ENCODE measurements at places on chromosomes 7 and 10.

- DNase-seq = no peak
These were observed 287.2 kb downstream of the GFRA1 start for GRCh38 chr10:115985786-115986185.

- DNase-seq = no peak
These were observed 1.3 kb upstream of the CUEDC2 start for GRCh38 chr10:102433619-102434046.

DNA sequence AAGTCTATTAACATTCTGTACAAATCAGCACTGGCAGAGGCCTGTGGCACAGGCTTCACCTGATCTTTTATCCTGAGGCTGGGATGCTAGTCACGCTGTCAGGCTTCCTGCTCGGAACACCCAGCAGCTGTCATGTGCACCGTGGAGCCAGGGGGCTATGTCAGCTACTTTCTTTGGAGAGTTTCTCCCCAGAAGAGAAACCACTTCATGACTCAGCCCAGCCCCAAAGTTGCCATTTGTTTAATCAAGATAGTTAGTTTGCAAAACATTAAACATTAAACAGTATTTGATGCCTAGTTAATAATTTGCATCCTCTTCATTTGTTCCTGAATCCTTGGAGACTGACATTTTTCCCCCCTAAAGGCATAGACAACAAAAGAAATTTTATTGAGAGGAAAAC lies at the start of gene HABP2:
HABP2 (plus strand) TSS at position 353 of the 400 bp plus-strand sequence. CDS start 69 bp downstream, outside the sequence.
- DNase-seq = no peak

DNA sequence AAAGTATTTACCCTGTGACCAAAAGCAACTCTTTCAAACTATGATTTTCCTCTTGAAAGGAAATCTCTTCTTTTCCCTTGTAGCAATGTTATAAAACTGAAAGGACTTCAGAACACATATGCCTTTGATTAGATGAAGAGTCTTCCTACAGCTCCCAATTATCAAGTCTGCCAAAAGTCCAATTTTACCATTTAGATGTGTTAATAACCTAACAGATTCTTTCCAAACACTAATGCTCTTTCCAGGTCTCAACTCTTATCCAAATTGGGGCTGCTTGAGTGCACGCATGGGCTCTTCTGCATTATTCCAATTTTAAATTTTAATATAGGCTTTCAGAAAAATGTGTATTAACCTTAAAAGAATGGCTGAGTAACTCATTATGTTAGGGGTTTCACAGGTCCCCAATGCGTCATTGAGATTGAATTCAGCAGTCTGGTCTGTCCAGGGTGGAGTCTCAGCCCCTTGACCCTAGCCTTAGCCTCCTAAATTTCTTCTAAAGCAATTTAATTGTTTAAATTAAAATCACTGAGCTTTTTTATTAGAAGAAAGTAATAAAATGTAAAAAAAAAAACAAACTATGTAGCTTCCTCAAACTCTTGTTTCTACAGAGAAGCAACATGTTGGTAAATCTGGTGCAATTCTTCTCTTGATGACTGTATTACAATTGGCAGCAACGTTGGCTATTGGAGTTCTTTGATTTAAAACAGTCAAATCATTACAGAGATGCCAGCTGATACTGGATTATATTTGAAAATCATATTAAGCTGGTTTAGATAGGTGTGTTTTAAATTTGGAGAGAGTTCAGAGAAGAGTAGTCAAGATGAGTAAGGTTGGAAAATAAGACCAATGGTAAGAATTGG lies 170.4 kb downstream of the DKK1 start:
- DNase-seq = no peak

GRCh38 chr10:61169294-61169693 lies 225.3 kb upstream of the RHOBTB1 start:
- DNase-seq = no peak

- DNase-seq = no peak
These were observed 942.9 kb downstream of the NRG3 start for GRCh38 chr10:82817676-82818422.

DNA sequence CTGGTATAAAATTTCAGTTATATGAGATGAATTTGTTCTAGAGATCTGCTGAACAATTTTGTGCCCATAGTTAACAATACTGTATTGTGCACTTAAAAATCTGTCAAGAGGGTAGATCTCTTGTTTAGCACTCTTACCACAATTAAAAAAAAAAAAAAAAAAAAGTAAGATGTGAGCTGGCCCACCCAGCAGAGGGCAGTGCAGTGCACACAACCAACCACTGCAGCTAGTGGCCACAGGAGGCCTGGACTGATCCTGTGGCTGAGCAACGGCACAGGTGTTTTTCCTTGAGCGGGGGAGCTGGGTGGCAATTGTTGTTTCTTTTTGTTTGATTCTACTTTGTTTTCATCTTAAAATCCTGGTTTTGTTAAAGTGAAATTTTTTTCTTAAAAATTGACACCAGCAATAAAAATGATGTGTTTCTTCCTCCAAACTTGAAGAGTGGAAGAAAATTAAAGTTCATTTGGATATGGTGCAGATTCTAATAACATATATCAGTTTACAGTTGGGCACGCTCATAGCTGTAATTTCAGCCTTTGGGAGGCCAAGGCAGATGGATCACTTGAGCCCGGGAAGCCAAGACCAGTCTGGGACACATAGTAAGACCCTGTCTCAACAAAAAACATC lies 171.1 kb upstream of the TBX20 start:
- peak; percentile 39 for DNase-seq

DNA sequence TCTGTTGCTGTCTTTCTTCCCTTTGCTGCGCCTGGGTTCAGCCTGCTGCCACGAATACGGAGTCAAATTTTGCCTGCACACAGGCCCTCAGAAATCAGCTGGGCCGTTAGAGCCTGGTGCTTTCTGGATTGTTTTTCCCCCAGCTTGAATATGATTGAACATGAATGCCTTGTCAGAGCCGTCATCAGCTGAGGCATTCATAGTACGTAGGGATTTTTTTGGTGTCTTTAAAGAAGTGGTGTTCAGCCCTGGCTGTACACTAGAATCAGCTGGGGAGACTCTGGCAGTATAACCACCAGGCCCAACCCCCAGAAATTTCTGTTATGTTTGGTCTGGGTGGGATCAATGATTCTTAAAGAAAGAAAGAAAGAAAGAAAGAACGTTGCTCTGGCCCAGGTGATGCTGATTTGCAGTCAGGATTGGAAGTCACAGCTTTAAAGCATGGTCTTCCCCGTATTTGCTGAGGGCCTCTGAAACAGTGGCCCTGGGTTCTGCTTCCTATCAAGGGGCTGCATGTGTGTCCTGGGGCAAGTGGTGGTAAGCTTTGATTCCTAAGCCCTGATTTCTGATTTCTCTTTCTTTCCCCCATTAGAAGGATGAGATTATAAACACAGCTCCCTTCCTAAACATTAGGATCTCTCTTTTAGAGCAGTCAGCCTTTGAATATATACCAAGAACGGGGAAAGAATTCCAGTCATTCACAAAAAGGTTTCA lies 24.7 kb downstream of the NUB1 start:
- no peak for DNase-seq

DNA sequence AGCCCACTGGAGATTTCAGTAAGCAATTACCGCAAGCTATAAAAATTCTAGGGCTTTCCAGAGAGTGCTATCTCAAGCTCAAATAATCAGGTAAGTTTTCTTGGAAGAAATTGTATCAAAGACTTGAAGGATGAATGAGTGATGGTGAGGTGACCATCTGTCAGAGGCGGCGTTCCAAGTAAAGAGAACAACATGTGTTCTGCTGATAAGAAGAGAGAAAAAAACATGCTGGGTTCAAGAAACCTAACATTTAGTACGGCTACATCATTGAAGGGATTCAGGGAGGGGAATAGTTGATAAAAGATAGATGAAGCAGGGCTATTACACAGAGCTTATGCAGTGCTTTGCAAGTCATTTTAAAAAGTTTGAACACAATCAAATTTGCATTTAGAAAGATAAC lies 100.7 kb downstream of the GNAI1 start:
- no peak for DNase-seq

DNA sequence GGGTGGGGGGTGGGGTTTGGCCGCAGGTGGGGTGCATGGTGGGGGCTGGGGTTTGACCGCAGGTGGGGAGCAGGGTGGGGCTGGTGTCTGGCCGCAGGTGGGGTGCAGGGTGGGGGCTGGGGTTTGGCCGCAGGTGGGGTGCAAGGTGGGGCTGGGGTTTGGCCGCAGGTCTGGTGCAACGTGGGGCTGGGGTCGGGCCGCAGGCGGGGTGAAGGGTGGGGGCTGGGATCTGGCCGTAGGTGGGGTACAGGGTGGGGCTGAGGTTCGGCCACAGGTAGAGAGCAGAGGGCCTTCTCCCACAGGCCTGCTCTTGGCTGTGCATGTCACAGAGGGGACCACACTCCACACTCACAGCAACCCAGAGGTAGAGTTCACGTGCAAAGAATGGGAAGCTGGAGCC lies 586.6 kb downstream of the PTPRN2 start:
- DNase-seq = no peak

- no peak for DNase-seq
These were observed 100.0 kb downstream of the AUTS2 start for GRCh38 chr7:69698109-69698825.

DNA sequence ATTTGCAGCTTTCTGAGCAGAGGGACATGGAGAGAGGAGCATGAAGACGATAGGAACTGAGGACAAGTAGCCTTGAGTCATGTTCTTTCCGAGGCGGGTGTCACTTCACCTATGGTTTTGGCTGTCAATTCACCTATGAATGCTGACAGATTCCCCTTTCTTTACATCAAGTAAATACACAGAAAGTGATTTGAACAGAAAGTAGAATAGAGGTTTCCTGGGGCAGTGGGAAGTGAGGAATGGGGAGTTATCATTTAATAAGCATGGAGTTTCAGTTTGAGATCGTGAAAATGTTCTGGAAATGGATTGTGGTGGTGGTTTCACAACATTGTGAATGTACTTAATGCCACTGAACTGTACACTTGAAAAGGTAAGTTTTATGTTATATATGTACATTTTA lies 138.4 kb upstream of the MDFIC start:
- no peak for DNase-seq

DNA sequence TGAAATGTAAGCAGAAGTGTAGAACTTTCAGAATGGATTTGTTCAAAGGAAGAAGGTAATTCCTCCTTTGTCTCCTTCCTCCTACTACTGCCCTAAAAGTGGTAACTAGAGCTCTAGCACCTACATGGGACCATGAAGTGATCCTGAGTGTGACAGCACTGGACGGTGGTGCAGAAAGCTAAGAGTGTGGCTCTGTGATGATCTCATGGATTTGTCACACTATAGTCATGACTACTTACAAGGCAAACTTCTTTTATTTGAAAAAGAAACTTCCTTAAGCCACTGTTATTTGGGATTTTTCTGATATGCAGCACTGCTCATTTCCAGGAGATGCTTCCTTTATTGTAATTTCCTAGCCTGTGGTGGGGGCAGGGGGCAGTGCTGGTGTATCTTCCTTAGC lies 5.8 kb upstream of the FHIP2A start:
- DNase-seq = no peak

GRCh38 chr7:111408724-111409123 lies 153.6 kb downstream of the IMMP2L start:
- no peak for DNase-seq

GRCh38 chr10:52514481-52514880 lies 200.4 kb downstream of the DKK1 start:
- no peak for DNase-seq

DNA sequence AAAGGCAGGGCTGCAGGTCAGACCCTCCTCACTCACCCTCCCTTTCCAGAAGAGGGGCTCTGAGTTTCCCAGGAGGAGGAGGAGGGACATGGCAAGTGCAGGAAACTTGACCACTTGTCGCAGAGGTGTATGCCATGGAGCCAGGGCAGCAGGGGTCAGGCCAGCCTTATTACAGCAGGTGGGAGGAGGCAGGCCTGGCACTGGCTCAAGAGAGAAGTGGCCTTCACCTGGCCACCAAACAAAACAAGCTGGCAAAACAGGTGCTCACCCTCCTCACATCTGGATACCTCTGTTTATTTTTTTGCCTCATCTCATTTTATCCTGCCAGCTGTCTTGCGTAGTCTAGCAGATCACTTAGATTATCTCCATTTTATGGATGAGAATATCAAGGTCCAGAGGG lies 12.5 kb downstream of the COL13A1 start:
- DNase-seq = no peak

DNA sequence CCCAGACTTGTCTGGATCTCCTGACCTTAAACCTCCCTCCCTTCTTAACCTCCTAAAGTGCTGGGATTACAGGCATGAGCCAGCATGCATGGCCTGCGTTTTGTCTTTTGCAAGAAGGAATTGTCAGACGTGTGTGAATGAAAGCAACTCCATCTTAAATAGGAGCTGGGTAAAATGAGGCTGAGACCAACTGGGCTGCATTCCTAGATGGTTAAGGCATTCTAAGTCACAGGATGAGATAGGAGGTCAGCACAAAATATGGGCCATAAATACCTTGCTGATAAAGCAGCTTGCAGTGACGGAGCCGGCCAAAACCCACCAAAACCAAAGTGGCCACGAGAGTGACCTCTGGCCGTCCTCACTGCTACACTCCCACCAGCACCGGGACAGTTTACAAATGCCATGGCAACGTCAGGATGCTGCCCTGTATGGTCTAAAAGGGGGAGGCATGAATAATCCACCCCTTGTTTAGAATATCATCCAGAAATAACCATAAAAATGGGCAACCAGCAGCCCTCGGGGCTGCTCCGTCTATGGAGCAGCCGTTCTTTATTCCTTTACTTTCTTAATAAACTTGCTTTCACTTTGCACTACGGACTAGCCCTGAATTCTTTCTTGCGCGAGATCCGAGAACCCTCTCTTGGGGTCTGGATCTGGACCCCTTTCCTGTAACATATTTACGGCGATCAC lies 41.2 kb upstream of the SDK1 start:
- no peak for DNase-seq

DNA sequence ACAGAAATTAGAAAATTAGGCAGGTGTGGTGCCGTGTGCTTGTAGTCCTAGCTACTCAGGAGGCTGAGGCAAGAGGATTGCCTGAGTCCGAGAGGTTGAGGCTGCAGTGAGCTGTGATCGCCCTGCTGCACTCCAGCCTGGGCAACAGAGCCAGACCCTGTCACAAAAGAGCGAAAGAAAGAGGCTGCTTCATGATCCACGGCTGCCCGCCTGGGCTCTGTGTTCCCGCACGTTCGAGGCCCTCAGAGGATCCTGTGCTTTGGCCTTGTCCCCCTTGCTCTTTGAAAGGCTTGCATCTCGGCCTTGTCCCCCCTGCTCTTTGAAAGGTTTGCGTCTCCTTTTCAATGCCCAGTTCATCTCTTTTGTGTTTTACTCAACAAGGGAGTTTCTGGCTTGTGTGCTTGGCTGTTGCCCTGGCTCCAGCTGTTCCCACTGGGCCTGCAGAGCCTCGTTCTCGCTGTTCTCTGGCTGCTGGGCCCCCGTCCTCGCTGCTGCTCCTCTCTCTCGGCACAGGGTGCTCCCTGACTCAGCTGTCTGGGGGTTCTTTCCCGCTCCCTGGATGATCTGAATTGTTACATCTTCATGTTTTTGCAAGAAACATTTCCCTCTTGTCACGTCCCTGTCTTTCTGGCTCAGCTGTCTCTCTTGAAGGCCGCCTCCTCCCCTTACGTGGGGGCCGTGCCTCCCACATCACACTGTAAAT lies 45.1 kb upstream of the INPP5A start:
- no peak for DNase-seq
